ENCODE measurements at places on chromosomes 1 and 21.

DNA sequence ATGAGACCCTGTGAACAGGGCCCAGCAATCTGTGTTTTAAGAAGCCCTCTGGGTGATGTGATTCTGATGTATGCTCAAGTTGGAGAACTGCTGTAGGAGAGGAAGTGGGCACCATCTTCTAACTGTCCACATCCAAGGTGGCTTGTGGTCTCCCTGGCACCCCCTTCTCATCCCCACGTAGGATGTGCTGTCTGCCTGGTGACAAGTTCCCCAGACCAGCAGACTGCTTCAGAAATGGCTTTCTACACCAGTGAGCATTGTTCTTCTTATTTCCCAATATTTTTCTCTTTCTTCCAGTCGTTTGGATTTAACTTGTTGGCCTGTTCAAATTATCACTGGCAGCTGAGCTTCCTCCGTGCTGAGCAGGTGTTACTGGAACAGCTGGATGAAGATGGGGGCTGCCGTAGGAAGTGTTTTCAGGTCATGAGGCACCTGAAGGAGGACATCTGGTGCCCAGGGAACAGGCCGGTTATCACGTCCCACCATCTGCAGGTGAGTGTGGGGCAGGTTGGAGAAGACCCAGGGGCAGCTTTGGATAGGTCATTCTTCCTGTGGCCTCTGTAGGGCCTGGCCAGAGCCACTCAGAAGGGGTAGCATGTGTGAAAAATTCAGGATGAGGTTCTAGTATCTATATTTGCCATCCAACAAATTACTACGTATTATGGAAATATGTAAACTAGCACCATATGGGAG lies 16.8 kb downstream of the MAB21L3 start:
- no peak for DNase-seq

GRCh38 chr1:203121186-203122015 lies 6.1 kb upstream of the ADORA1 start:
- no peak for DNase-seq

DNA sequence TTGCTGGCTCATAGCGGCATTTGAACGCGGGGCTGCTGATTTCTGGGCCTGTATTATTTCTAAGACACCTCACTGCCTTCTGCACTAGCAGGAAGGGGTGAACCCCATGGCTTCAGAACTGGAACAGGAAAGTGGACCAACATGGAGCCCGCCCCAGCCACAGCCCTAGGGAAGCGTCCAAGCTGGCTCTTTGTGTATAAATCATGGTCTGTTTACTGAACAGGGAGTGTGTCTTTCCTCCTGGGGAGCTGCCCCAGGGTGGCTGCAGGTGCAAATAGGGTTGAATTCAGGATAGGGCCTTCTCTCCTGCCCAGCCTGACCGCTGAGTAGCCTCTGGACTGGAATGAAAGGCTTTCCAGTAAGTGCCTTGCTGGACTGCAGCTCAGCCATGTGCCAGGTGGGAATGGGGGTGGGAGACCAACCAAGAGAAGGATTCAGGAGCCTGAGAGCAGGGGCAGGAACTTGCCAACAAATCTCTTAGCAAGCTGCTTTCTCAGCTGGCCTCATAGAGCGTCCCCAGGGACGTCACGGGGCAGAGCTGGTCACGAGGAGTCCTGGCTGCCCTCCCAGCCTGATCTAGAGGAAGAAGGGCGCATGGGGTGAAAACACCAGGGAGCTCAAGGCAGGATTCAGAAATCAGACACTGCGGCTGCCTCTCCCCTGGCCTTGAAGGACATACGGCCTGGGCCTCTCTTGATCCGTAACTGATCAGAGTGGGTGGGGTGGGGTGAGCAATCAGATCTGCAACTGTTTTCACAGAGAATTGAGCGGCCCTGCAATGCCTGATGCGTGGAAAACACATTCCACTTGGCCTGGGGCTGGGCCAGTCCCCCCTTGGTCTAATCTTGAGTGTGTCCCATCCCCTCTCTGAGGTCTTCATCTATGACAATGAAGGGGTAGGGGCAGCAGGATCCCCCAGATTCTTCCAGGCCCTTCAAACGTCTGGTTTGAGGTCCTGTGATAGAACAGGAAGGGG lies 56.5 kb upstream of the SELENON start:
- DNase-seq: no peak

- no peak for DNase-seq
These were observed 124.4 kb downstream of the HUNK start for GRCh38 chr21:31997191-31997590.

- DNase-seq: no peak
These were observed 35.4 kb upstream of the LHX4 start for GRCh38 chr1:180194546-180195207.

DNA sequence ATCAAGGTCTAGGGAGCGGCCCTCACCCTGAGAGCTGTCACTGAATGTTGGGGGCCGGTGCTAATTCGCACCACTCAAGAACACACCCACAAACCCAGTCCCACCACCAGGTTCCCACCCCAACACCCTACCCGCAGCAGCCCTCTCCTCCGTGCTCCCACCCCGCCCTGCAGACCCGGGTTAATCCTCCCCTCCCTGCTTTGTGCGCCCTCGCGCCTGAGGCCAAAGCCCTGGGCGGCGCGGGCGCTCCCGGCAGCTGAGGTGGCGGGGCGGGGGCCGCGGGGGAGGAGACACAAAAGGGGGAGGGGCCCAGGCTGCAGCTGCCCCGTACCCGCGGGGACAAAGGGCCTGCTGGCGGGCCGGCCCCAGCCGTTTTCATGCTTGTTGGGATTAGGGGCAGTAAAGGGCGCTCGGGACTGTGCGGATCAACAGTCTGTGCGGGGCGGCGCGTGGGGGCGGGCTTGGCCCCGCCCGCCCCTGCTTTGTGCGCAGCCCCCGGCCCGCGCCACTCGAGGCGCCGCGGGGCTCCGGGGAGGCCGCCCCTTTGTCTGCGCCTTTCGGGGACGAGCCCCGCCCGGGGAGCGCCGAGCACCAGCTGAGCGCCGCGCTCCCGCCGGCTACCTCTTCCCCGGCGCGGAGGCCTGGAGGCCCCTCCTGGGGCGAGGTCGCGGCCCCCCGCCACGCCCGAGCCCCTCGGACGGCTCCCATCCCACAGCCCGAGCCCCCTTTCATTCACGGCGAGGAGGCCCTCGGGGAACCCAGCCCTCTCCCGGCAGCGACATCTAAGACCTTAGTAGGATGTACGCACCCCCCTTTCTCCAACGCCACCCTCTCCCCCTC lies 10.9 kb downstream of the C1orf216 start:
- DNase-seq: no peak

- no peak for DNase-seq
These were observed 29.8 kb upstream of the DNASE2B start for GRCh38 chr1:84368441-84368840.

GRCh38 chr1:167627865-167628641 lies 2.0 kb upstream of the RCSD1 start:
- peak; percentile 73 for DNase-seq

- no peak for DNase-seq
These were observed 67.1 kb downstream of the LHX9 start for GRCh38 chr1:197984289-197984688.

DNA sequence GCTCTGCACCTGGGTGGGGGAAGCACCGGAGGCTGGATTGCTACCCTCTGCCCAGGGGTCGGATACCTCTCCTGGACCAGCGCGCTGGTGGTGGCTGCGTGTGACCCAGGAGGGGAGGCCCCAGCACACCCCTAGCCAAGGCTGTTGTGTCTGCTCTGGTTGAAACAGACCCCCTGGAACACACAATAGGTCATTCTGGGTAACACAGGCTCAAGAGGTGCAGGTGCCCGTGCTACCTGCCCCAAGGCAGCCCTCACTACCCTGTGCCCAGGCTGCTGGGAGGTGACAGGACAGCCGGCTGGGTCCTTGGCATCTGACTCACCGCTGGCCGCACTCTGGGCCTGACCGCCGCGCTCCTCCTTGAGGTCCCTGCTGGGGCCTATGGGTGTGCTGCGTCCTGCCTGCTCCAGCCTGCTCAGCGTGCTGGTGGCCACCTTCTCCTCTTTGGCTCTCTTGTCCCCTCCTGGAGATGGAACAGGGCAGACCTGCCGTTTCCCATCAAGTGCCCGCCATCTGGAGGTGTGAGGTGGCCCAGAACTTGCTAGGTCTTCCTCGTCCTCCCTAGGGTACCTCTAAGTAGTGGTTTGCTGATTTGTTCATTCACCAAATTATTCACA lies 30.0 kb downstream of the ZBTB17 start:
- DNase-seq: no peak

DNA sequence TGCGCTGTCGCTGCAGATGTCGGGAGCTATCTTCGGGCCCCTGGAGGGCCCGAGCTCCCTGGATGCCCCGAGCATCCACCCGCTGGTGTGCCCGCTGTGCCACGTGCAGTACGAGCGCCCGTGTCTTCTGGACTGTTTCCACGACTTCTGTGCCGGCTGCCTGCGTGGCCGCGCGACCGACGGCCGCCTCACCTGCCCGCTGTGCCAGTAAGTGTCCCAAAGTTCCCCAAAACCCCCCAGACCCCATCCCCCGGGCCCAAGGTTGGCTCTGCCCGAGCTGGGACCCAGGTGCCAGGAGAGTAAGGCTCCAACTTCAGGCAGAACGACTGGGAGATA lies 569 bp downstream of the RNF207 start:
- no peak for DNase-seq

GRCh38 chr1:185565302-185565701 lies 168.9 kb upstream of the HMCN1 start:
- no peak for DNase-seq

GRCh38 chr1:186286615-186287315 lies 88.3 kb downstream of the TPR start:
- no peak for DNase-seq

DNA sequence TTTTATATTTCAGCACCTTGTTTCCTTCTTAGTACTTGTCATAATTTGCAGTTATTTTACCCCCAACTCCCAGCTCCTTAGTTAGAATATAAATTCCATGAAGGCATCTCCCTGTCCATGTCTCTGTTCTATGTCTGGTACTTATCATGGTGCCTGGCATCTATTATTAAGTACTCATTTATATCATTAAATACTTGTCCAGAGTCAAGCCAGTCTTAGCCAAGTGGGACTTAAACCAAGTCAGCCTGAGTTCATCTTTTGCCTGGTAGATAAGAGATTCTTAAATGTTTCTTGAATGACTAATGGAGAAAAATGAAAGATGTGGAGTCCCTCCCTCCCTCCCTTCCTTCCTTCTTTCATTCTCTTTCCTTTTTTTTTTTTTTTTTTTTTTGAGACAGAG lies 9.4 kb downstream of the SLC25A44 start:
- DNase-seq: no peak

DNA sequence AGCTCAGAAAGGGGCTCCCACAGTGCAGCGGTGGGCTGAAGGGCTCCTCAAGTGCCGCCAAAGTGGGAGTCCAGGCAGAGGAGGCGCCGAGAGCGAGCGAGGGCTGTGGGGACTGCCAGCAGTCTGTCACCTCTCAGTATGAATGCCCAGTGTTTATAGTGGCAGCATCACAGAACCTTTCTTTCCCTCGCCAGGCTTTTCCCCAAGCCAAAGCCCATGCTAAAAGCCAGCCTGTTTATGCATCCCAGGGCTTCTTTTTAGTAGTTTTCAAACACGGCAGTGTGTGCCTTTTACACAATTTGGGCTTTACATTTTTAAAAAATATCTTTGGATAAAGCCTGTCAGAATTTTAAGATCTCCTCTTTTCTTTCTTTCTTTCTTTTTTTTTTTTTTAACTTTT lies 70.6 kb downstream of the CENPF start:
- no peak for DNase-seq

- no peak for DNase-seq
These were observed 986 bp upstream of the TRAPPC10 start for GRCh38 chr21:44011123-44011522.

GRCh38 chr1:31161571-31161970 lies 78.1 kb downstream of the NKAIN1 start:
- DNase-seq: no peak

GRCh38 chr1:245923215-245923614 lies 583.9 kb downstream of the SMYD3 start:
- DNase-seq: no peak

Measured in GM18507 (cell line).